Effector CD4-positive, alpha-beta T cell (primary cell): ENCODE measurements at places on chromosomes 3 and 15.

DNA sequence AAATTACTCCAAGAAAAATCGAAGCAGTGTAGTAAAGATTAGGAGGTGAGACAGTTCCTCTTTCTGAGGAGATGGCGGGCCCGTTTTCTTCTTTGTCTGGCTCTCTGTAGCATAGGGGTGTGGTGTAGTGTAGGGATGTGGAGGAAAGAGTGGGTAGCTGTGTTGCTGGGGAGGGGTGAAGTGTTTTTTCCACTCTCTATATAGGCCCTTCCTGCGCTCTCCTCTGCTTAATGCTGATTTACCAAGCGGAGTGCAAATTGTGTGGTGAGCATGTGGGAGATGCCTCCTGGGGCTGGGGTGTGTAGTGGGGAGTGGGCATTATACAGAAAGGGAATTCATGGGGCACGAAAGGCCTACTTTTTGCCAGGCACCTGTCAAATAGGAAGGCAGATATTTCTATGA, 94.9 kb downstream of the ST6GAL1 start:
- DNase-seq: no peak

GRCh38 chr3:100104442-100104798, 9.9 kb downstream of the FILIP1L start:
- DNase-seq: no peak

- DNase-seq: no peak
These were observed 219.4 kb upstream of the STRIT1 start for GRCh38 chr3:155512867-155513261.

DNA sequence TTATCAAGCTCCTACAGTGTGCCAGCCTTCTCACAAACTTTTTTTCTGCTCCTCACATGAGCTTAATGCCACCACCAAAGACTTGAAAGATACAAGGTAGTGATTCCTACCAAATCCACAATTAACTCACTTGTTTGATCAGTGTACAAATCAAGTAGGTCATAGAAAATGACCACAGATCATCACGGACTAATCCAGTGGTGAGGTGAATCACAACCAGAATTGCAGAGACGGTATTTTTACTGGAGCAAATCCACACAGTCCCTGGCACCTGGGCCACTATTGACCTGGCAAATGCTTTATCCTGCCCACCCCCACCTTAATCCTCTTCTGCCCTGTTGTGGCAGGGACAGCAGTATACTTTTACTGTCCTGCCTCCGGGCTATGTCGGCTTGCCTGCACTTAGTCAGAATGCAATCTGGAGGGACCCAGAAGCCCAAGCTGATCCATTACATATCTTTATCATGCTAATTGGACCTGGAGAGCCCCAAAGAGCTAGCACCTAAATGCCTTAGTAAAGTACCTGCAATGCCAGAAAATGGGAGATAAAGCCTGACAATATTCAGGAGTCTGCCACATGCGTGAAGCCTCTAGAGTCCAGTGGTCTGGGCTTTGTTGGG, 83.9 kb upstream of the CDV3 start:
- DNase-seq: no peak

DNA sequence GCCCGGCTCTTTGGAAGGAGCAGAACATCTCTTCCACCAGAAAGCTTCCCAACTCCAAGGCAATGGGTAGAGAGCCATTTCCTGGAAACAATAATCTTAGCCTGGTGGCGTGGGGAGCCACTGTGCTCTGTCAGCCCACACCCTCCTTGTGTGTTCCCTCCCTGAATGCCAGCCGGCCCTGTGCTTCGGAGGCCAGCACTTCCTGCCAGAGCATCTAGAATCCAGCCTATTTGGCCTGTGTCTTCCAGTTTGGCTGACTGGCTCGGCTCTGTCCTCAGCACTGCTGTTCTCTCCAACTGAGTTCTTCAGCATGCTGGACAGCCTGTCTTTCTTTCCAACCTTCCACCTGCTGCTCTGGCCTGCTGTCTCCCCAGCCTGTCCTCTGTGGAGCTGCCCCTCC, 349.3 kb downstream of the MFSD1 start:
- DNase-seq: no peak
